Activated T-helper 9 cell treated with anti-CD3 and anti-CD28 coated beads, Interleukin-2, amount 50 U/mL, for 16 hours (primary cell): ENCODE measurements at places on chromosomes 2 and 18.
A peak's percentile ranks its signal among the peaks of the same experiment; 100 is the strongest.

DNA sequence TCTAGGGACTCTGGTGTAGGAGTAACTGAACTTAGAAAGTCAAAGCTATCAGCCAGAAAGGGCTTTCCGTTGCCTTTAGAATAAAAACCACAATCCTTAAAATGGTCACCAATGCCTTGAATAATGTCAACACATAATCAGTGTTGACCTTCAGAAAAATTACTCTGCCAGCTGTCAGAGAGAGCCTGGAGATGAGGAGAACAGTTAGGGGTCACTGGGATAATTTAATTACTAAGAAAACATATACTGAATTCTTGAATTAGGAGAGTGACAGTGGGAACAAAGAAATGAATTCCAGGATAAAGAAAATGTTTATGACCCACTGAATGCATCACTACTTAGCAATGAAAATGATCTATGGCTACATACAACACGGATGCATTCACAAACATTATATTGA lies 23.4 kb upstream of the UGP2 start:
- DNase-seq: no peak

- peak; percentile 50 for DNase-seq
Measured at GRCh38 chr2:43169987-43170386, 56.4 kb downstream of the ZFP36L2 start.

GRCh38 chr2:142174176-142174575 lies 43.4 kb upstream of the LRP1B start:
- no peak for DNase-seq

DNA sequence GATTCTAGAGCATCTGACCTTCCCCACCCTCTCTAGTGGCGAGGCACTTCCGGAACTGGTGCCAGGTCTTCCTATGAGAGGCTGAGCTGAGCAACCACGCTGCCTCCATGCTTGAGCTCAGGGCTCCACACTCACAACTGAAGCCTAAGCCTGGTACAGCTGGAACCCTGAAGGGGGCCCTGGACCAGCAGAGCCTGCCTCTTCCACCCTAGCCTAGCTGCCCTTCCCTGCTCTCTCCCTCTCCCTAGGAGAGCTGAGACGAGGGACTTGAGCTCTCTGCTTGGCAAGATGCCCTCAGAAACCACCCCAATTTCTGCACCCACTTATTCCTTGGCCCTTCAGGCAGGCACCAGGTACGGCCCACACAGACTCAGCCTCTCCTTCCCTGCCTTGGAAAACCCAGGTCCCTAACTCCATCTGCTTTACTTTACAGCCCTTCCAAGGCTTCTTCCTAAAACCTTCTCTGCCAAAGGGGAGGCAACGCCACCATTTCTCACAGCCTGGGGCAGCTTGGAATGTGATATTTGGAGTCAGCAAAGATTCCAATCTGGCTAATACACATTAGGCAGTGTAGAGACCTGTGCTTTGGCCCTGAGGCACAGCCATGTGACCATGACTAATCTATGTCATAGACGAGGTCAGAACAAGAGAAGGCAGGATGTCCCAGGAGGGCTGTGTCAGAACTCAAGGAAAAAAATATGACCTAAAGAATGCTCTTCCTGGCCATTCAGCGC lies 18.8 kb downstream of the COX7A2L start:
- DNase-seq: no peak

GRCh38 chr2:206368933-206369569 lies 74.3 kb upstream of the ADAM23 start:
- DNase-seq: no peak

GRCh38 chr18:68839701-68840100 lies 41.8 kb downstream of the CCDC102B start:
- DNase-seq: no peak

GRCh38 chr2:164080486-164080885 lies 344.7 kb upstream of the FIGN start:
- no peak for DNase-seq

GRCh38 chr18:76553715-76554546 lies 58.9 kb upstream of the ZNF516 start:
- no peak for DNase-seq

DNA sequence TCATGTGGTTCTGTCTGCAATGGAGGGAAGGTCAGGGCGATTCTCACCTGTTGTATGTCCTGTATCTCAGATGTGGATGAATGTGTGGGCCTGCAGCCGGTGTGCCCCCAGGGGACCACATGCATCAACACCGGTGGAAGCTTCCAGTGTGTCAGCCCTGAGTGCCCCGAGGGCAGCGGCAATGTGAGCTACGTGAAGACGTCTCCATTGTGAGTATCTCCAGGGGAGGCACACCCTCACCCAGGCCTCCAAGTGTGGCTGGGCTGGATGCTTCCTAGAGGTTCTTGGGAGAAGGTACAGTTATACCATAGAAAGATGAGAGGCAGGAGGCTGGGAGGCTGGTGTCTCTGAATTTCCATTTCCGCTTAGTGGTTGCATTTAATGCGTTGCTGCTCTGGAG lies 46.9 kb downstream of the FBLN7 start:
- no peak for DNase-seq

GRCh38 chr2:189511960-189512319 lies 68.6 kb downstream of the SLC40A1 start:
- DNase-seq: no peak

GRCh38 chr2:179441551-179441950 lies 176.9 kb upstream of the SESTD1 start:
- DNase-seq: no peak

DNA sequence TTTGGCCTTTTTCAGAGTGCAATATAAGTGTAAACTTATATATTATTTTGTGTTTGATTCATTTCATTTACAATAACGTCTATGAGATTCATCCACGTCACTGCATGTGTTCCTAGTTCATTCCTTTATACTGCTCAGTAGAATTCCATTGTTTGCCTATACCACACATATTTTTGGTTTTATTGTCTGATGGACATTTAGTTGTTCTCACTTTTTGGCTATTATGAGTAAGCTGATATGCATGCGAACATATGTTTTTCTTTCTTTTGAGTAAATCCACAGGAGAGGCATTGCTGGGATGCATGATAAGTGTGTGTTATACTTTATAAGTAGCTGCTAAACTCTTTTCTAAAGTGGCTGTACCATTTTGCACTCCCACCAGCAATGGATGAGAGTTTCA lies 314.8 kb upstream of the HS6ST1 start:
- DNase-seq: no peak

- no peak for DNase-seq
Measured at GRCh38 chr2:84771251-84771650, 109.6 kb downstream of the TRABD2A start.

DNA sequence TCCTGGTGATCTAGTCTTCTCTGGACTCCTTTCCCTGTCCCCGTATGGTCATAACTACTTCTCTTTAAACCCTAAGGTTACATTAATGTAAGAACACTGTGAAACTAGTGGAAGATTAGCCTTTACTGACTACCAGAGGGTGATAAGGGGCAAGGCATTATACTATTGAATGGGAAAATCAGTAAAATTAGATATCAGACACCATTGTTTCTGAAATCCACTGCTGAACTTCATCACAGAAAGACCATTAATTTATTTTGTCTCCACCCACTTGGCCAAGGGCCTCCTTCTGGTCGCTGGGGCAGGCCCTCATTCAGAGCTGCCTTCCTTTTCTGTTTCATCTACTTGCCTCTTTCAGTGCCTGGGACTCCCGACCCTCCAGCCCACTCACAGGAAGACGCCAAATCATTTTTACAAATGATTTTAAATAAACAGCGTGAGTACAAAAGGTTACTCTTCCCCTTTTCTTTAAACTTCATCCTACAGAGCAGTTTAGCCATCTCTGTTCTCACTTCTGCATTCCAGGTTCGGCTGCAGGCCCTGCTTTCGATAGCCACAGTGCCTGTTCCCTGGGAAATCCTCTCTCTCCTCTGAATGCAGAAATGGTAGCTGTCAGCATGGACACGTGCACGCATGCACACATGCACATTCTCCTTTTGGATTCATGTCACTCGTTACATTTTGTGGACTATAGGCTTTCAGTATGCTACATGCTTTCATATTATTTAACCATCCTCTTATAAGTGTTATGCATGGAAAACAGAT lies 70.3 kb upstream of the DOCK10 start:
- no peak for DNase-seq

- no peak for DNase-seq
Measured at GRCh38 chr2:3054066-3054465, 323.6 kb downstream of the EIPR1 start.

GRCh38 chr2:209368914-209369313 lies 54.9 kb upstream of the MAP2 start:
- no peak for DNase-seq

- no peak for DNase-seq
Measured at GRCh38 chr2:71153585-71154224, 23.3 kb downstream of the MPHOSPH10 start.

GRCh38 chr2:167862296-167862695 lies 385.1 kb downstream of the STK39 start:
- DNase-seq: no peak

DNA sequence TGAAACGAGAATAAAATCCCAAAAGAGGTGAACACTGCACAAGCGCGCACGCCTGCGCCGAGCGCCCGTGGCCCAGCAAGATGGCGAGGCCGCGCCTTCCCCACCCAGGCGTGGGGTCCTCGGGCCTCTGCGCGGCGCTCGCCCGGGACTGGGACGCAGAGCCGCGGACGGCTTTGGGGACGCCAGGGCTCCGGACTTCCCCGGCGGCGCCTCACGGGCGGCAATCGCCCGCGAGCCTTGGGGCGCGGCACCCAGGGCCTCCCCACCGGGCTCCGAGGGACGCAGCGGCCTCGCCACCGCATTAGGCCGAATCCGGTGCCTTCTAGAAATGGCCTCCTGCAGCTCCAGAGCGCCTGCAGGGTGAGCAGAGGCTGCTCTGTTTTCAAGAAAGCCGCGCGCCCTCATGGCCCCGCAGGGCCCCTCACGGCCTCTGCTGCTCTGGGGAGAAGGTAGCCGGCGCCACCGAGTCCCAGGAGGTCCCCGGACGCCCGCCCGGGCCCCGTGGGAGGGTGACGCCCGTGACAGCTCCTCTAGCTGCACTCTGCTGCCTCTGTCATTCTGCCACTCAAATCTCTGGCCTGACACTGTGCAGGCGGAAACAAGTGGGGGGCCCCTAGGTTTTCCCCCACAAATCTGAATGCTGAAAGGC lies 35.9 kb upstream of the POMC start:
- DNase-seq: no peak

DNA sequence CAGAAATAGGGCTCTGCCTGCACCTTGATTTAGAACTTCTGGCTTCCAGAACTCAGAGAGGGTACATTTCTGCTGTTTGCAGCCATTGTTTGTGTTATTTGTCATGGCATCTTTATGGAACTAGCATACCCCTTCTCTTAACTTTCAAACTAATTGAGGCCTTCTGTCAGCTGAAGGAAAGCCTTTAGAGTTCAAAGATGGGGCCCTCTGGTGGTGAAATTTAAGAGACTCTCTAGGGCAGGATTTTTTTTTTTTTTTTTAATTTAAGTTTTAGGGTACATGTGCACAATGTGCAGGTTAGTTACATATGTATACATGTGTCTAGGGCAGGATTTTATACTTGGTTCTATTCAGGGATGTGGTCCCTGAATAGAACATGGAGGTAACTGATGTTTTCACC lies 260.6 kb upstream of the LINC00305 start:
- no peak for DNase-seq

GRCh38 chr2:54559006-54559445 lies 102.9 kb downstream of the SPTBN1 start:
- DNase-seq: no peak

DNA sequence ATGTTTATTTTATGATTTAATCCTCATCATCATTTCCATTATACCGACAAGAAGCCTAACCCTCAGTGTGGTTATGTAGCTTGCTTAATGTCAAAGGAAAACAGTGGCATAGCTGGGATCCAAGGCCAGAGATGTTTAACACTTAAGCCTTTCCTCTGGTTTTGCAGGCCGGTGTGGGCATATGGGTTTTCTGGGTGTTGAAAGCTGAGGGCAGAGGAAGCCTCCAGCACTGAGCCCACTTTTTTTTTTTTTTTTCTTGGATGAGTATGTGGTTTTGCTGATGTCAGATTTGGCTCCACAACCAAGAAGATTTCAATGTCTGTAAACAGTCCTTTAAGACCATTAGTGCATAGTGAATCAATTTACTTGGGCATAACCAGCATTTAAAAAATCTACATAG lies 41.3 kb downstream of the LHCGR start:
- DNase-seq: no peak

GRCh38 chr2:207616185-207616584 lies 9.0 kb downstream of the METTL21A start:
- DNase-seq: no peak

- no peak for DNase-seq
Measured at GRCh38 chr18:52070291-52070756, 269.7 kb upstream of the DCC start.

GRCh38 chr18:44128365-44128764 lies 552.3 kb upstream of the SETBP1 start:
- DNase-seq: no peak

GRCh38 chr2:397521-397920 lies 109.6 kb upstream of the ALKAL2 start:
- DNase-seq: no peak

GRCh38 chr2:11568436-11568835 lies 34.6 kb downstream of the GREB1 start:
- no peak for DNase-seq

GRCh38 chr2:158735822-158736580 lies 59.1 kb upstream of the DAPL1 start:
- no peak for DNase-seq

DNA sequence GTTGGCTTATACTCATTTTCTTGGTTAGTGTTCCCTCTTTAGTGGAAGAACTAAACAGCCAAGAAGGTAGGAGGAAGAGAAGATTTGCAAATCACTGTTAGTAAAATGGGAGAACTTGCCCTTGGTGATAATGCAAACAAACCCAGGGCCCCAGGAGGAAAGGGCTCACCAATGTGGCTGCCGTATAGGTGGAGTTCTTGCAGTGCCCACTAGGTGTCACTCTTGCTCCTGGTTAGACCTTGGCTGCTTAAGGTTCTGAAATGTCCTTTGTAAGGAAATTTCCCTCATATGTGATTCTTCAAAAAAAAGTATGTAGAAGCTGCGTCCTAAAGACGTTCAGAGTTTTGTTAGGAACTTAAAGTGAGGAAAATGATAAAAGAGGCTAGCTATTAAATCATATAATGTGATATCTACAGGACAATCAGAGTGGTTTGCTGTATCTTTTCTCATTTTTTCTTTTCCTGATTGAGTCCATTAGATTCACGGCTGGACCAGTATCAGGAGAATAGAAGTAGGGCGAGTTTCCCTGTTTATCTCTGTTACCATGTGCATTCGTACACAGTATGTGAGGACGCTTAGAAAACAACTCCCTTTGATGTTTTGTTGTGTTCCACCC lies 48.6 kb downstream of the RPIA start:
- peak; percentile 37 for DNase-seq

GRCh38 chr18:7609617-7610016 lies 42.5 kb downstream of the PTPRM start:
- DNase-seq: no peak

GRCh38 chr2:60858897-60859311 lies 22.5 kb upstream of the REL start:
- DNase-seq: no peak

GRCh38 chr2:143717053-143717452 lies 587.8 kb downstream of the ARHGAP15 start:
- DNase-seq: no peak

- no peak for DNase-seq
Measured at GRCh38 chr2:235614900-235615712, 121.3 kb downstream of the AGAP1 start.
